ENCODE measurements at places on chromosomes 6 and 20. TPM values are rescaled to one million over a fixed set of nuclear protein-coding genes. Genes with fewer than 3 reads are reported as not detected.

DNA sequence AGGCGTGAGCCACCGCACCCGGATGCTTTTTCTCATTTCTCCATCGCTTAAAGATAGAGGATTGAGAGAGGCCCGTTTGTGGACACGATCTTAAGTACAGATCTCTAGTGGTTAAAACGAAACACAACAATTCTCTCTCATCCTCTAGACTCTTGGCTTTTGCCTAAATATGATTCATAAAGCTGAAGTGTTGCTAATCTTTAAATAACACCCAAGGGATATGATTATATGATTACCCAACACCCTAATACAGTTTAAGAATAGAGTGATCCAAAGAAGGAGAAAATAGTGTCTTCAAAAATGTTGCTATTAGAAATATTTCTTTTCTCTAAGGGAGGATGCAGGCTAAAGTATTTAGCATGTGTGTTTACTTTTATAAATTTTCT, 50.4 kb downstream of the MTHFD1L start:
- no peak for DNase-seq

DNA sequence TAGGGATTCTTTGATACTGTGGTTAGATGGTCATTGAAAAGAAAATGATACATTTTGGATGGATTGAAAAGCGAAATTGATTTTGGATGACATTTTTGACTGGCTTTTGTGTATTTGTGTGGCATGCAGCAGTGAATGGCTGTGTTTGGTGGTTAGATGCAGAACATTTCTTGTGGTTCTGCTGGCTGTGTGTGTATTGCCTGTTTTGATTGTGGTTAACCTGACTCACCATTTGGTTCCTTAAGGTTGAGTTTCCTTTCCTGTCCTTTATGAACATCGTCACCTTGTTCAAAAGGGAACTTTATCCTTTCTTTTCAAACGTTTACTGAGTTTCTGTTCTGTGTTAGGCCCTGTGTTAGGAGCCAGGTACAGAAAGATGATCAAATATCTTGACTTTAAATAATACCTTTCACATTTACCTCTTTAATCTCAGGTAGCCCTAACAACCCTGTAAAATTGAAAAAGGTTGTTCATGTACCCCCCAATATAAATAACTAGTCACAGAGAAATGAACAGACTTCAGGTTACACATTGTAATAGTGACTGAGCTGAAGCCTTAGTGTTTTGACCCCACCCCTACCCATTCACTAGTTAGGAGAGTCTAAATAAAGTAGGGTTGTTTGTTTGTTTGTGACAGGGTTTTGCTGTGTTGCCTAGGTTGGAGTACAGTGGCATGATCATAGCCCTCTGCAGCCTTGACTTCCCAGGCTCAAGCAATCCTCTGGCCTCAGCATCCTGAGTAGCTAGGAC, 23.8 kb downstream of the ANKS1A start:
- no peak for DNase-seq

DNA sequence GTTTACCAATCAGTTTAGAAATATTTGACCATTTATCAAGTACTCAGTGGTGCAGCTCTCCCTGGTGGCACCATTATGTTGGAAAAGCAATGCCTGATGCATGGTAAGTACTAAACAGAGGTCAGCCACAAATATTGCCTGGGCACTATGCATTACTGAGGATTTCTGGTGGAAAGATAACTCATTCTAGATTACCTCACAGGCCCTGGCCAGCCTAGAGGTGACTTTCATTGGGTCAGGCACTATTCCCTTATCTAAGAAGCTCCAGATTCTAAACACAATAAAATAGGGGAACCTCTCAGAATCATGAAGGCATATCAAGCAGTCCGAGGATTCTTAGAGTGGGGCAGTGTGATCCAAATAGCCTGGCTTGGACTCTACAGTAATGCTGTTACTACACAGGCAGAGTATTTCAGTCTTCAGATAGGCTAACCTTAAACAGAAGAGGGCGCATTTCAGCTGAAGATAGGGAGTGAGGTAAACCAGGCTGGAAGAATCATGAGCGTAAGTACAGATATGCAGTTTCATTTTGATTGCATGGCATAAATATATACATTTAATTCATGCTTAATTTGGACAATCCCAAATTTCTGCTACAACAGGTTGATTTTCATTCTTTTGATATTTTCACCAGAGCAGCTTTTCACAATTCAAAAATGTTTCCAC, 12.1 kb downstream of the LGSN start:
- DNase-seq: no peak

GRCh38 chr6:122839472-122839871, 50.4 kb downstream of the SMPDL3A start:
- no peak for DNase-seq

GRCh38 chr6:160462551-160463109, 114.5 kb downstream of the SLC22A3 start:
- DNase-seq: no peak

EFCAB8 gene
- not detected for total RNA-seq
